ENCODE measurements at places on chromosomes 4 and X. TPM values are rescaled to one million over a fixed set of nuclear protein-coding genes. Genes with fewer than 3 reads are reported as not detected.

TCEAL2 gene
- 0.25 TPM for total RNA-seq

CDKL2 gene
- 1.5 TPM for total RNA-seq

PTPN13 gene
- 43.5 TPM for total RNA-seq

SLC2A9 gene
- 0.81 TPM for total RNA-seq

FAM133A gene
- not detected for total RNA-seq

EDNRA gene
- 15.0 TPM for total RNA-seq

NLRP2B gene
- not detected for total RNA-seq

XK gene
- 0.16 TPM for total RNA-seq

AWAT2 gene
- not detected for total RNA-seq

S100G gene
- not detected for total RNA-seq

NSG1 gene
- total RNA-seq: 0.65 TPM

IL13RA2 gene
- not detected for total RNA-seq

CT45A1 gene
- not detected for total RNA-seq

BMP3 gene
- total RNA-seq: 0.63 TPM

ZNF718 gene
- total RNA-seq: 3.4 TPM

NDP gene
- total RNA-seq: not detected

SPON2 gene
- 83.5 TPM for total RNA-seq

RAB39B gene
- total RNA-seq: 0.13 TPM

GRK4 gene
- total RNA-seq: 3.0 TPM

ATP1B4 gene
- total RNA-seq: not detected

WDFY3 gene
- total RNA-seq: 44.7 TPM

ANOS1 gene
- total RNA-seq: 1.6 TPM

MAGEA4 gene
- not detected for total RNA-seq

XAGE2 gene
- not detected for total RNA-seq

SOD3 gene
- total RNA-seq: 0.65 TPM

TMEM271 gene
- total RNA-seq: not detected

CSN1S1 gene
- not detected for total RNA-seq

HELT gene
- total RNA-seq: not detected

MAPK10 gene
- total RNA-seq: 7.6 TPM

RASL11B gene
- total RNA-seq: 0.76 TPM

TMSB15B gene
- total RNA-seq: 13.7 TPM

F8A2 gene
- total RNA-seq: not detected

CENPE gene
- 11.2 TPM for total RNA-seq

TEX13D gene
- not detected for total RNA-seq

TMEM154 gene
- total RNA-seq: 5.5 TPM

HUWE1 gene
- 124 TPM for total RNA-seq

PAGE1 gene
- not detected for total RNA-seq

CCNB3 gene
- under 0.01 TPM for total RNA-seq
